RWPE2 (cell line): ENCODE measurements at places on chromosomes 4 and X.
A peak's percentile ranks its signal among the peaks of the same experiment; 100 is the strongest.

DNA sequence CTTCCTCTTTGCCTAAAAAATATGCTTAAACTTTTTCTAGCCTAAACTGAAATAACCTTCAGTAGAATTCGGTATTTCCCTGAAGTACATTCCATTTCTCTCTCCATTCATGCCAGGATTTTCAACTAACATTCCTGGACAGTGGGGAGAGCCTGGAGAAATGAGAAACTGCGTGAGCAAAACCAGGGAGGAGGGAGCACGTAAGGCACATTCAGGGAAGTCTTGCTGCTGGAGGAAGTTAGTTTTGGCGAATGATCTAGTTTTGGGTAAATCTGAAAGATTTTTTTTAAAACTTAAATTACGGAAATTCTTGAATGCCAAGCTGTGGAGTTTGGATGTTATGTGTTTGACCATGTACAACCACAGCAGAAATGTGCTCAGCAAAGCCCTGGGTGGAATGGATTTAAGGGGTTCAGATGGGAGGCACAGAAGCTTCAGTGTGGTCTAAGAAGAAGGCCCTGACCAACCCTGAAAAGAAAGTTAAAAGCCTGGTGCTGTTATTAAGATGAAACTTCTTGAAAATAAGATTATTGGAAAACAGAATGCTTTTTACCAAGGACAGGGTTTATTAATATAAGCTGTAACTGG, 347.8 kb downstream of the ANK2 start:
- H3K4me3 ChIP-seq: no peak overlapping the region
- no peak for DNase-seq
- H3K36me3 ChIP-seq: no peaks in the 10 kb centered on the region
- no peaks in the 10 kb centered on the region for H3K4me1 ChIP-seq
- no peaks in the 10 kb centered on the region for H3K27me3 ChIP-seq
- H3K27ac ChIP-seq: no peak overlapping the region

DNA sequence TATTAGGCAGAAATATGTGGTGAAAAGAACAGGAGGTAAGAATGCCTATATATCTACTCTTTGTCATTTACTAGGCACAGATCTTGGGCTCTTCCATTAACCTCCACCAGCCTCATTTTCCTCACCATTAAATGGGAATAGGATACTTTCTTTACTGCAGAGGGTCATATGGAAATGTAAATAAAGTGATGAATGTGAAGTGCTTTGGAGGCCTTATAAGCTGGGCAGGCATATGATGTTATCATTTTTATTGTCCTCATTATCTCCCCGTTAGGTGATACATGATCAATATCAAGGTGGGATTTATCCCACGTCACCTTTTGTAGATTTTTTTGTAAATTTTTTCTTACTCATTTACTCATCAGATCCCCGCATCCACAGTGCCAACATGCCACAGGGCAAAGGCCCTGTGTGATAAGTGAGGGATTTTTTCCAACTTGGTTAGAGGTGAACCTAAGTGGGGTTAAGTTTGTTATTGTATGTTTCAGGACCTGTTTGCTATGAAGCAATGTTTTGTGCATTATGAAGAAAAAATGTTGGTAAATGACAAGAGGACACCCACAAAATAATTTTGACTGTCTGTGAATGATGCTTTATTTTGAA, 107.8 kb downstream of the SLC4A4 start:
- DNase-seq: no peak
- no peaks in the 10 kb centered on the region for H3K27me3 ChIP-seq
- H3K4me1 ChIP-seq: peaks cover 4% of the 10 kb centered on the region
- no peak overlapping the region for H3K4me3 ChIP-seq
- no peaks in the 10 kb centered on the region for H3K36me3 ChIP-seq

DNA sequence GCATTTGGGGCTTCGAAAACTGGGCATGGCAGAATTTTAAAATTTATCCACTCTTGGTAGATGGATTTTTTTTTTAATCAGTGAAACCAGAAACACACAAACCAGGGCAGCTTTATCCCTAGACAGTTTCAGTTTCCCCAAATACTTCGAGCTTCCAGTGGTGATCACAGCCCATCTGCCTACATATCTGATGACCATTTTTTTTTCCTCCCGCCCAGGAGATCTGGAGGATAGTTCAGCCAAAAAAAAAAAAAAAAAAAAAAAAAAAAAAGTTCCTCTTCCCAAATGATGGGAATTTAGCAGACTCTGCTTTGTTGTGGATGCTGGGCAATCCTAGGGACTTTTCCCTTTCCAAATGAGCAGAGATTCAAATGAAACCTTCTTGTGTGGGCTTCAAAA, 1.0 kb upstream of the TBC1D9 start:
- peak overlapping the region; percentile 79 for H3K4me3 ChIP-seq
- H3K36me3 ChIP-seq: no peaks in the 10 kb centered on the region
- no peaks in the 10 kb centered on the region for H3K27me3 ChIP-seq
- DNase-seq: no peak
- H3K27ac ChIP-seq: peak overlapping the region; percentile 61

DNA sequence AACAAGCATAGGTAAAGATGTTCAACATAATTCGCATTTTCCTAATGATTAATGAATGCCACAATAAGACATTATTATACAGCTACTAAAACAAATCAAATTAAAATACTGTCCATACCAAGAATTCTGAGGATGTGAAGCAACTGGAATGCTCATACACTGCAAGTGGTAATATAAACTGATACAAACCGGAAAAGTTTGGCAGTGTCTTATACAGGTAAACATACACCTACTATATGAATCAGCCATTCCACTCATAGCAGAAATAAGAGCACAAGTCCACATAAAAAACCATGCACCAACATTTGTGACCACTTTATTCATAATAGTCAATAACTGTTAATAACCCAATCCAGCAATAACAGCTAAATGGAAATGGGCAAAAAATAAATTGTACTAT, 79.3 kb downstream of the FBXW7 start:
- peaks cover 19% of the 10 kb centered on the region for H3K4me1 ChIP-seq
- no peak for DNase-seq
- peak overlapping the region; percentile 37 for H3K27ac ChIP-seq
- H3K27me3 ChIP-seq: no peaks in the 10 kb centered on the region
- no peaks in the 10 kb centered on the region for H3K36me3 ChIP-seq

- H3K4me3 ChIP-seq: no peak overlapping the region
- H3K4me1 ChIP-seq: peaks cover 13% of the 10 kb centered on the region
- no peaks in the 10 kb centered on the region for H3K27me3 ChIP-seq
- H3K27ac ChIP-seq: no peak overlapping the region
- H3K36me3 ChIP-seq: no peaks in the 10 kb centered on the region
- DNase-seq: no peak
Observed at GRCh38 chr4:3368334-3368733, 73.4 kb upstream of the HGFAC start.

- no peaks in the 10 kb centered on the region for H3K36me3 ChIP-seq
- H3K27me3 ChIP-seq: no peaks in the 10 kb centered on the region
- H3K27ac ChIP-seq: no peak overlapping the region
- H3K4me1 ChIP-seq: peaks cover 6% of the 10 kb centered on the region
- no peak overlapping the region for H3K4me3 ChIP-seq
- DNase-seq: no peak
Observed at GRCh38 chr4:152594978-152595925, 59.4 kb upstream of the FBXW7 start.

DNA sequence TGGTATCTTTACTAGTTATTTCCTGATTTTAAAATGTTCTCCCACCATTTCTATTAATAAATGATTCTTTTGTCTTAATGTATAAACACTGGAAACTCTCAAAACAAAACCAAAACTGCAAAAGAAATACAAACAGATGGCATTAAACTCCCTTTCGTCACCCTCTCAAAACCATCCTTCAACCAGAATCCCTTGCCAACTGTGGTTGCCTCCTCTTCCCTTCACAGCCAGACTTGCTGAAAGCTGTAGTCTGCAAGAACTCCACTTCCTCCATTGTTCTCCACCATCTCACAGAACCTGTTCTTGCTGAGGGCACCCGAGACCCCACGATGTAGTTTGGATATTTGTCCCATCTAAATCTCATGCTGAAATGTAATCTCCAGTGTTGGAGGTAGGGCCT, 96.5 kb downstream of the WWC2 start:
- no peak overlapping the region for H3K27ac ChIP-seq
- H3K4me1 ChIP-seq: peaks cover 8% of the 10 kb centered on the region
- DNase-seq: no peak
- peaks cover 8% of the 10 kb centered on the region for H3K36me3 ChIP-seq
- H3K4me3 ChIP-seq: no peak overlapping the region

GRCh38 chr4:5477613-5478012, 230.7 kb downstream of the EVC2 start:
- no peaks in the 10 kb centered on the region for H3K27me3 ChIP-seq
- H3K4me3 ChIP-seq: no peak overlapping the region
- H3K27ac ChIP-seq: no peak overlapping the region
- H3K36me3 ChIP-seq: no peaks in the 10 kb centered on the region
- no peak for DNase-seq

GRCh38 chr4:137181293-137181899, 350.9 kb downstream of the PCDH18 start:
- no peak overlapping the region for H3K4me3 ChIP-seq
- H3K27ac ChIP-seq: no peak overlapping the region
- no peaks in the 10 kb centered on the region for H3K4me1 ChIP-seq

DNA sequence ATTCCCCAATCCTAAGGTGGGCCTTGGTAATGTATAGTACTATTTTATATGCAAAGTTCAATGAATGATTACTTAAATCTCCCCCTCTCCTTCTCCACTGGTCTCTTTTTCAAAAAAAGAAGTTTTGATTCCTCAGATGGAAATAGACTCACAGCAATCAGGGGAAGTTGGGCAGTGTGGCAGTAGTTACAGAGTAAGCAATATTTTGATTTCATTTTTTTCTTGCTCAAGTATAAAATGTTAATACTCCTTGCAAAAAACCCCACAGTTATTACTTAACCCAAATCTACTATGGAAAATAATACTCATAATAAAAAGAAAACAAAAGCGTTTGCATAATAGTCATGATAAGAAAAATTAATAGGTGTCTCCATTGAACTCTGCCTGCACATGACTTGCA, 56.9 kb upstream of the CXCL8 start:
- H3K4me1 ChIP-seq: peaks cover 35% of the 10 kb centered on the region
- H3K27ac ChIP-seq: peak overlapping the region; percentile 93
- H3K36me3 ChIP-seq: no peaks in the 10 kb centered on the region
- no peaks in the 10 kb centered on the region for H3K27me3 ChIP-seq
- DNase-seq: no peak
- no peak overlapping the region for H3K4me3 ChIP-seq

DNA sequence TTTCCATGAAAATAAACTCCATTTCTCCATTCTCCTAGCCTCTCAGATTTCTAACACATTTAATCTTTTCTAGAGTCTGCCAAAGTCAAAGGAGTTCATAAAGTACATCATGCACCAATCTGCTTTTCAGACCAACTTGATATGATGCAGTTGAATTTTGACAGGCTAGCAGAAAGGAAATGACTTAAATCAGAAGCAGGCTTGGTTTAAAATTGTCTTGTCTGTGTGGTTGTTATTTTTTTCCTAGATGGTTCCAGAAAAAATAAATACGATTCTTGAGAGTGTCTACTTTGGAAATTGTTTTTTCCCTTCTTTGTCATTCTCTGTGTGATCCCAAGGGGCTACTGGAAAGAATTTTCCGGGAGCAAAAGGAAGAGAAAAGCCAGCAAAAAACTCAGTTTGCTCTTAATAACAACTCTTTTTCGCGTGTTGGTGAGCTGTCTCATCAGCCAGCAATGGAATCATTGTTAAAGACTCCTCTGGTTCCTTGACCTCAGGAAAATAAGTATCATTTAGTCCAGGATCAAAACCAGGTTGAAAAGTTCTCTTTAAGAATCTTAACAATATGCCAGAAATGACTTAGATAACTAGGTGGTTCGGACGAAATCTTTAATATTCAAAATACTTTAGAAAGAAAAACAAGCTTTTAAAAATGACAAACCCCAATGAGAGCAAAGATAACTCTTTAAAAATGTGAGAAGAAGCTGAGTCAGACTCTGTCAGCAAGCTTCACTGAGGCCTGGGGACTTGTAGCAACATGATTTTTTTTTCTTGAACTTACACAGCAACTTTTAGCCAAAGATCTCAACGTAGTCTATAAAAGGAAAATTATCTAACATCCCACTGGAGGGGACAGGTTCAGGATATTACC, 49.7 kb upstream of the GAB1 start:
- H3K36me3 ChIP-seq: no peaks in the 10 kb centered on the region
- peaks cover 13% of the 10 kb centered on the region for H3K4me1 ChIP-seq
- no peak for DNase-seq
- H3K27me3 ChIP-seq: no peaks in the 10 kb centered on the region
- H3K4me3 ChIP-seq: no peak overlapping the region
- peak overlapping the region; percentile 54 for H3K27ac ChIP-seq

- peak overlapping the region; percentile 48 for H3K27ac ChIP-seq
- DNase-seq: no peak
- H3K36me3 ChIP-seq: peaks cover 5% of the 10 kb centered on the region; the same call in 1 of the 2 replicates
- H3K27me3 ChIP-seq: no peaks in the 10 kb centered on the region
- no peaks in the 10 kb centered on the region for H3K4me1 ChIP-seq
Observed at GRCh38 chrX:153689654-153690465, 2.1 kb downstream of the SLC6A8 start.

GRCh38 chr4:118270492-118270891, 82.3 kb downstream of the PRSS12 start:
- no peak for DNase-seq
- no peak overlapping the region for H3K27ac ChIP-seq
- no peaks in the 10 kb centered on the region for H3K4me1 ChIP-seq
- no peaks in the 10 kb centered on the region for H3K27me3 ChIP-seq

DNA sequence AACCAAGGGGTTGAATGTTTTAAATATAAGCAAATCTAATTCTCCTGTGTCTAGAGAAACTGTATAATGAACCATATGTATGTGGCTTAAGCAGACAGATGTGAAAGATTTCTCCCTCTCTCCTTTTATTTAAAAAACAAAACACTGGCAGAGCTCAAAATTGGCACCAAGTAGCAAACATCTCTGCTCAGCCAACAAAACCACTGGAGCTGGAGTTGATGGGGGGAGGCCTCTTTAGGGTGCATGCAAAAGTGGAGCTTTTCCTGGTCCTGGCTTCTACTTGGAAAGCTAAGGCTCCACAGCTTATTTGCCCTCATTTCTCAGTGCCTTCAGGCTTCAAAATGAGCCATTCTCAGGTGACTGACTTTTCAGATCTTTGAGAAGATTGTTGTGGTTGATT, 95.6 kb downstream of the REPS2 start:
- no peak overlapping the region for H3K4me3 ChIP-seq
- H3K4me1 ChIP-seq: peaks cover 4% of the 10 kb centered on the region
- H3K27ac ChIP-seq: no peak overlapping the region
- no peaks in the 10 kb centered on the region for H3K36me3 ChIP-seq

GRCh38 chrX:1440506-1440905, 12.2 kb downstream of the ASMTL start:
- H3K27ac ChIP-seq: no peak overlapping the region
- no peaks in the 10 kb centered on the region for H3K27me3 ChIP-seq
- no peak for DNase-seq
- H3K36me3 ChIP-seq: peaks cover 42% of the 10 kb centered on the region
- H3K4me1 ChIP-seq: no peaks in the 10 kb centered on the region
- no peak overlapping the region for H3K4me3 ChIP-seq

- no peaks in the 10 kb centered on the region for H3K36me3 ChIP-seq
- no peak for DNase-seq
- H3K4me1 ChIP-seq: peaks cover 5% of the 10 kb centered on the region
- no peaks in the 10 kb centered on the region for H3K27me3 ChIP-seq
Observed at GRCh38 chr4:111685205-111685604, 460.0 kb upstream of the FAM241A start.
